Esophagus muscularis mucosa (tissue), 4 donors: ENCODE measurements at places on chromosomes 3 and 15. TPM values are rescaled to one million over a fixed set of nuclear protein-coding genes. Genes with fewer than 3 reads are reported as not detected.

POTEB gene
- not detected for total RNA-seq

RAF1 gene
- total RNA-seq = 113 TPM

TUSC7 gene
- not detected for total RNA-seq

LZTFL1 gene
- 12.0 TPM for total RNA-seq

GCNT3 gene
- total RNA-seq = 0.69 TPM

CPNE9 gene
- 0.42 TPM for total RNA-seq

SPATA12 gene
- not detected for total RNA-seq

ADAMTSL3 gene
- total RNA-seq = 16.6 TPM

ZDHHC19 gene
- total RNA-seq = not detected

SLC22A14 gene
- not detected for total RNA-seq

DNA sequence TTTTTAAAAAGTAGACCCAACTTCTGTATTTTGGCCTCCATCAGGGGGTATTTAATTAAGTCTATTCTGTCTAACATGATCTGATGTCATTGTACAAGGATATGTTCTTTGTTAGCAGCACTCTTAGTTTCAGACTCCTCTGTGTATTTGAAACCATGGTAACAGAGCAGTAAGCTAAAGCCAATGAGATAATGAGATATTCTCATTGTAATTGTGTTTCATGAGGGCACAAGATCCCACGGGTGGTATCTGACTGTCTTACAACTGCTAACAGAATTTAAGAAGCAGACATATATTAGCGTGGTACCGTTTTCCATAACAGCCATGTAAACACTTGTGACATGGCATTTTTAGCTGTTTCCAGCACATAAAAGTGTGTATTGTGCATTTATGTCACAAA, 251.2 kb upstream of the VEPH1 start:
- DNase-seq = no peak

GRCh38 chr3:62811119-62811518, 64.1 kb downstream of the CADPS start:
- no peak for DNase-seq

GRCh38 chr3:40718209-40718608, 193.4 kb downstream of the ZNF621 start:
- DNase-seq = no peak

GRCh38 chr3:184761976-184762375, 50.0 kb upstream of the VPS8 start:
- no peak for DNase-seq

DNA sequence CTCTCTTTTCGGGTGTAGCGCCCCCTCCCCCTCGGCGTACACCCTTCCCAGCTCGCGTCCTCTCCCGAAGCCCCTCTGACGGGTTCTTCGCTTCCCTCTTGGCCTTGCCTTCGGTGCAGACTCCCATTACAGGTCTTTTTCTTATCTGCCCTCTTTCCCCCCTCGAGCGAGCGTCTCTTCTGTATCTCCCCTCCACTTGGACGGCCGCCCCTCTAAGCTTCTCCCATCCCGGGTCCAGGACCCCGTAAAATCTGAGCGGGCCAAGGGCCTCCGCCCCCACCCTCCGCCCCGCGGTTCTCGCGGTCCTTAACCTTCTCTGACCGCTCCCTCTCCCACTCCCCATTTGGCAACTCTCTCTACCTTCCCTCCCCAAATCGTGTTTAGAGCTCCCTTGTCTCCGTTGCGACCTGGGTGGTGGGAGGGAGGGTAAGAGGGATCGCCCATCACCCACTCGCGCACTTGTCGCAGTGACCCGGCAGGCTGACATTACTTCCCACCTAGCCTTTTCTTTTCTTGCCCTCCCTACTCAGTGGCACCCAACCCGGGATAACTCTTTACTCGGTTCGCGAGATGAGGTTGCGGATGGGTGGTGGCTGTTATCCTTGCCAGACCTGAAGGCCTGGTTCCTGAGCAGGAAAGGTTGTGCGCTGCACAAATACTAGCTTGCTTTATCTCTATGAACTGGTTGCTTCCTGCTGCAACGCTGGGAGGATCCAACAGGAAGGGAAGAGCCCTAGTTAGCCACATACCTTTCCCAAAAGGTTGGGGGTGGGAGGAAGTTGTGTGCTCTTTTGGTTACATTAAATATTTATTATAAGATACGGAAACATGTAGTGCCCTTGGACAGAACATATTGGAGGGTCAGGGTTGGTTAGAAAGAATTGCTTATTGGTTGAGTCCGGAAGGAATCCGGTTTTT, 922 bp downstream of the RAB11A start:
- no peak for DNase-seq

DNA sequence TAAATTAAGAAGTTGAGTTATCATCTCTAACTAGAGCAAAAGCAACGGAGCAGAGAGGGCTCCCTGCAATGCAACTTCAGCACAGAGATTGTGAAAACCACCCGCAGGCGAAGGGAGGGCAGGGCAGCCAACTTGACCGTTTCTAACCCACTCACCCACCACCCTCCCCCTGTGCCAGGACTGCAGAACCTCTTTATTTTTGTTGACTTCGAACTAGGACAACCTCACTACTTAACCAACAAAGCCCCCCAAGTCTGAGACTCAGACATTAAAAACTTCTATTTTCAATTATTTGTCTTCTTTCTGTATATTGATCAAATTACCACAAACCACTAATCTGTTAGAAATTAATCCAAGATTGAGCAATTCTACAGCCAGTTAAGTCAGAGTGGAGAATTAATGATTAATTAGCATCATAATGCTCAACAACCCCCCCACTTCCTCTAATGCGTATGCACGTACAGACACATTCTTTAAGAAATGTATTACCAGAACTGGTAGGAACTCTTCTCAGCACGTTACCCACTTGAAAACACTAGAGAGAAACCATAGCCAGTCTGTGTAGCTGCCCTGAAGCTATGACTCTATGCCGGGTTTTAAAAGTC, 2.0 kb downstream of the MGLL start:
- no peak for DNase-seq

- DNase-seq = no peak
Observed at GRCh38 chr3:17078926-17079465, 194.2 kb downstream of the PLCL2 start.

- DNase-seq = no peak
Observed at GRCh38 chr15:58686286-58686685, 63.2 kb downstream of the ADAM10 start.

- no peak for DNase-seq
Observed at GRCh38 chr3:89570465-89570864, 463.0 kb downstream of the EPHA3 start.

- no peak for DNase-seq
Observed at GRCh38 chr3:81823882-81824395, 62.5 kb upstream of the GBE1 start.

DNA sequence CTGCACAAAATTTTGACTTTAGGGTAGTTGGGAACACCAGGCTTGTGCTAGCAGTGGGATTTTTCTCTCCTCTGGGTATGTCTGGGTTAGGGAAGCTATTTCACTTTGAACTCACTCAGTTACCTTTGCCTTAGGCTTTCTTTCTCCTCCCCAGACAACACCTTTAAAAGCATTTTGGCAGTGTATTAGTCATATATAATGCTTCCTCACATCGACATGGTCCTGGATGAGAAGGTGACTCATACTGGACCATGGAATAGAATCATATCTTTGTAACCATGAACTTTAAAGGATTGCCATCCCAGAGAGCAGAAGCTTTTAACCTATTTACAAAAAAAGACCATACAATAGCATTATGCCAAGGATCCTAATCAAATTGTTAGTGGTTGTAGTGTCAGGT, 2.7 kb downstream of the RYR3 start:
- peak; percentile 26 for DNase-seq

DNA sequence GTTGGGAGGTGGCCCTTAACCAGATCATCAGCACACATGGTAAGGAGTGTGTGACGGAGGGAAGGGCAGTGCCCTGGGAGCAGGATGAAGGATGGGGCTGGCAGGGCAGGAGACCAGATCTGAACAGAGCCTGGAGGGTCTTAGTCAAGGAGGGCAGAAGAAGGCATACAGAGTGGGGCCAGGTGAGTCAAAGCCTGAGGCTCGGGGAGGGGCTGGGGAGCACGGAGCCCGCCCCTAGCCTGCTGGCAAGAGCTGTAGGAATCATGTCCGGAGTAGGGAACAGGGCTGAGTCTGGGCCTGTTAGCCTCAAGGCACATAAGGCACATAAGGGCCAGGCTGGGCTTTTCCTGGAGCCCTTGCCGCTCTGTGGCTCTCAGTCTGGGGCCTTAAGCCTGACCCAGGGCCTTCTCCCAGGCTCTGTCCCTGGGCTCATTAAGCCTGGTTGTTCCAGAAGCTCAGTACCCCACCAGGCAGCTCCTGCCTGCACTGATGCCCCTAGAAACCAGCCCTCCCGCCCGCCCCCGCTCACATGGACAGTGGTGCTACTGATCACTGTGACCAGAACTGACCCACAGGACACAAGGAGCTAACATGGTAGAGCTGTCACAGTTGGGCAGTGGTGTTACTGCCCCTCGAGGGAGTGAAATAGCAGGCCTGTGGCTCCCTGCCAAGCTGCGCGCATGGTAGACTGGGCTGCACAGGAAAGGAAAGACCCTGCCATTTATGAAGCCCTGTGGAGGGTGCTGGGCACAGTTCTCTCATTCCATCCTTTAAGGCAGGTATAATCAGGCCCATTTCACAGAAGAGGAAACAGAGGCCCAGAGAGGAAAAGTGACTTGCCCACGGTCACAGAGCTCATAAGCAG, 14.6 kb downstream of the ISG20 start:
- peak; percentile 86 for DNase-seq

DNA sequence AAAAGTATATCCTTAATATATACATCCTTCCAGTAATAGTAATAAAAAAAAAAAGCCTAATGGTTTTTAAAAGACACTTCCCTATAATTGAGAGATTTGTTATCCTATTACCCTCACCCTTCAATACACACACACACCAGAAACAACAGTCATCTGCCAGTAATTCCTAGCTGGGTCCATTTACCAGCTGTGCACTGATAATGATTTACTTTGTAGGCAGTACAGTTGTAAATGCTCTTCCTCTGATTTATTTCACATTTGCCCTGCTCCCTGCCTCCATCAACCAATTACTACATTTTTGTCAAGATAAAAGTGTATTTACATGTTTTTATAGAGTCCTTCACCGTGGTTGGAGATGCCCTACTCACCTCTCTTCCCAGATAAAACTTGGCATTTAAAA, 12.4 kb downstream of the TPM1 start:
- DNase-seq = no peak

DNA sequence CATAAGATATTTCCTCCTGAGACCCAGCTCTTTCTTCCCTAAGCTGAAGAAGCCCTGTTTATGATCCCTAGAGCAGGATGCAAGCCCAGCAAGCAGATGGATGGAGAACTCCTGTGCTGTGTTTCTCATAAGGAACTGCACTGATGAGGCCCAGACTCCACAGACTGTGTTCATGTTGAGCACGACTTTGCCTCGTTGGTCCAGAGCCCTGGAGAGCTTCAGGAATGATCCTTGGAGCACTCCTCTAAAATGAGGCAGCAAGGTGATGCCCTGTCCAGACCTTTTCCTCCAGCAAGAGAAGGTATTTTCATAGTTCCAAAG, 83.8 kb downstream of the MYLK start:
- DNase-seq = no peak

GRCh38 chr15:46312133-46312740, 677.4 kb downstream of the SQOR start:
- no peak for DNase-seq

DNA sequence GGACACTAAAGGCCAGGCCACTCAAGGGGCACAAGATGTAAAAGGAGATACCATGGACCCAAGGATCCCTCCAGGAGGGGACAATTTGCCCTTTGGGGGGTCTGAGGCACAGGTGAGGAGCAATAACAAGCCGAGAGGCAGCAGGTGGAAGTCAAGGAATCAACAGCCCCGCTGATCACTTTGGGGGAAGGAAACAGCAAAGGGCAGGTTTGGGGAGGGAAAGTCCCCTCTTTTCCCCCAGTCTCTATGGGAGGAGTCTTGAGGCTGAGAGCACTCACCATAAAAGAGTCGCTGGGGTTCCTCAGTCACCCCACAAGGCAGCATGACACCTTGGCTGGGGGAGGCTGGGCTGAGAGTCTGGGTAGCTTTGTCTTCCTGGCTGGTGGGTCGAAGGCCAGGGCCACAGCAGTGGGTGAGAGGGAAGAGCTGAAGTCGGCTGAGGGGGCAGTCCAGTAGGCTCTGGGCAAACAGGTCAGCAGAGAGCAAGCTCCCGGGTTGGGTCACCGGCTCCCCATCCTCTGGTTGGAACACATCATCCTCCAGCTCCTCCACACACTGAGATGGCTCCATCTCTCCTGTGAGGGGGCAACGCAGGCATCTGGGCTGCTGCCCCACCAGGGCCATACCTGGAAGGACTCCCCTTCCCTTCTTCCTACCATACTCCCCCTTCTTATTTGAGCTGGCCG, 3.0 kb downstream of the BMF start:
- DNase-seq = no peak

- no peak for DNase-seq
Observed at GRCh38 chr15:32889214-32889613, 171.4 kb downstream of the GREM1 start.

DNA sequence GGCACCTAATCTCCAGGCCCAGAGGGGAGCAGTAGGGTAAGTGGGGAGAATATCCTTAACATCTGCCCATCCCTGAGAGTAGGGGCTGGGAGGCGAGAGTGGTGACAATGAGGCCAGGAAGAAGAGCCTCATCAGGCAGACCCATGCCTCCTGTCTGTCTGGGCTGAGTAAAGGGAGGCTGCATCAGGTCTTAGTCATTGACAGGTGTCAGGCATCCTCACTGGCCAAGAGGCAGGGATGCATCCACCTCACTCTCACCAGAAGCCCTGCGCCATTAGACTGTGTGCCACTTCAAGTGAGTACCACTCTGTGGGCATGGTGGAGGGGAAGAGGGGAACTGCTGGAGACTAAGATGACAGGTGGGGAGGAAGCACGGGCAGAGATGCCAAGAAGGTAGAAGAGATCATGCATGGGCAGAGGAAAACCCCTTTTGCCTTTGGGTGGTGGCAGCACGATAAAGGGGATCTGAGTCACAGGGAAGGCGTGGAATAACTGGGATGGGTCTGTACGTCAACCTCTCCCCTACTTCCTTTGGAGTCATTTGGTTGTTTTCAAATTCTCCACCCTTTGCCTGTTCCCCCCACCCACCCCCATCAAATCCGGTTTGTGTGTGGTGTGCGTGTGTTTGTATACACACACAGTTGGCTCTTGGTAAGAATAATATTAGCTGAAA, 14.1 kb downstream of the ANAPC13 start:
- DNase-seq = no peak

DNA sequence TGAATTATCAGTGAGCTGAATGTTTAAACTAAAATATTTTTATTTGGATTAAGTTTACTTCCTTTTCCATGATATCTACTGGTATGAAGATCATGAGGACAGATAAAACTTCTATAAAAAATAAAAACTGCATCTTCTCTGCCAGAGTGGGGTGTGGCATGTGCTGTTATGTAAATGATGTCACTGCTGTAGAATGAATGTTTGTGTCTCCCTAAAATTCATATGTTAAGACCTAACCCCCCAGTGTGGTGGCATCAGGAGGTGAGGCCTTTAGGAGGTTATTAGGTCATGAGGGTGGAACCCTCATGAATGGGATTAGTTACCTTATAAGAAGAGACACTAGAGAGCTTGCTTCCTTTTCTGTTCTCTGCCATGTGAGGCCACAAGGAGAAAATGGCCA, 178.7 kb upstream of the DPH6 start:
- no peak for DNase-seq

GRCh38 chr15:63370764-63371163, 10.9 kb downstream of the CA12 start:
- DNase-seq = no peak
